NCI-H69 (cell line): ENCODE measurements at places on chromosomes 4 and X.

GRCh38 chr4:33422656-33423055 is 2702.5 kb downstream of the PCDH7 start:
- DNase-seq: no peak

- peak; percentile 62 for DNase-seq
Measured at GRCh38 chrX:130165181-130165702, 399 bp downstream of the AIFM1 start.

DNA sequence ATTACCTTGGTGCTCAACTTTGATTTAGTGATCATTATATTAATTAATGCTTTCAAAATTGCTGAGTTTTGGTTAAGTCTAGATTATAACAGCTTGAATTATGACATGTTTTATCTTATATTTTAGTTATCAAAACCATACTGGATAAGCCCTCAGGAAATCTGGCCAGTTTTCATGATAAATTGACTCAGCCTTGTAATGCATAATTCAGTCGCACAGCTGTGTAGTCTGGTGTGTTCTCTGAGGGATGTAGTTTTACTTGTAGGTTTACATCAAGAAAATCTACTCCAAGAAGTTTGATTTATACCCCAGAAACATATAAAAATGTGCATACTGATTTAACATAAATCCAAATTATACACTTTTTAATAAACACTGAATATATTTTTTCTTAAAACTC is 477.5 kb downstream of the SPRY1 start:
- no peak for DNase-seq

DNA sequence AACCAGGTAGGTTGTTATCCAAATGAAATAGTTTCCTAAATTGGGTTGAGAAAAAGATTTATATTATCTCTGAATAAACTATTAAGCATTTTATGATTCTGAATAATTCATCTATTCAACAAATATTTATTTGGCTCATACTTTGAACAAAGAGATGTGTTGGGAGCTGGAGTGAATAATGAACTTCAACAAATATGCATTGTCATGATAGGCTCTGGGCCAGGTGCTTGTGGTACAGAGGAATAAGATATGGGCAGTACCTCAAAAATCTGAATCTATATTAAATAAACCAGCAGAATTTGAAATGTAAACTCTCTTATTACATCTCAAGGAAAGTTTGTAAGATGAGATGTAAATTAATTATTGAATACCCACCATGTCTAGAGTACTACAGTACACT is 75.7 kb upstream of the DCLK2 start:
- DNase-seq: no peak

- no peak for DNase-seq
Measured at GRCh38 chr4:92381616-92382015, 77.8 kb downstream of the GRID2 start.

DNA sequence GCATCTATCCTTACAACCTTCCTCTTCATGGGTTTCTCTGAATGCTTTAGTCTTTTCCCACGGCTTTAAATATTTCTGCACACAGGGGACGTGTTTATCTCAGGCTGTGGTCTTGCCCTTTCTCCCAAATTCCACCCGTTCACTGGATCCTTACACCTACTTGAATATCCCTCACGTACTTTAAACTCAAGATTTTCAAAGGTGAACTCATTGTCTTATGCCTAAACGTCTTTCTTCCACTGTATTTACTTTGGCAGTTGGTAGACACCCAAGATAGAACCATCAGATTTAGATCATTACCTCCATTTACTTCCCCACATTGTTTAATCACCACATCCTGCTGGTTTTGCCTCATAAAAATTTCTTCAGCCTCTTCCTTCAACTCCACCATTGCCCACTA is 269.2 kb downstream of the CBLL2 start:
- no peak for DNase-seq
